ENCODE measurements at places on chromosomes 6 and 20. TPM values are rescaled to one million over a fixed set of nuclear protein-coding genes. Genes with fewer than 3 reads are reported as not detected.

DACT2 gene
- total RNA-seq: 0.46 TPM

TRIM38 gene
- total RNA-seq: 1.3 TPM

DNA sequence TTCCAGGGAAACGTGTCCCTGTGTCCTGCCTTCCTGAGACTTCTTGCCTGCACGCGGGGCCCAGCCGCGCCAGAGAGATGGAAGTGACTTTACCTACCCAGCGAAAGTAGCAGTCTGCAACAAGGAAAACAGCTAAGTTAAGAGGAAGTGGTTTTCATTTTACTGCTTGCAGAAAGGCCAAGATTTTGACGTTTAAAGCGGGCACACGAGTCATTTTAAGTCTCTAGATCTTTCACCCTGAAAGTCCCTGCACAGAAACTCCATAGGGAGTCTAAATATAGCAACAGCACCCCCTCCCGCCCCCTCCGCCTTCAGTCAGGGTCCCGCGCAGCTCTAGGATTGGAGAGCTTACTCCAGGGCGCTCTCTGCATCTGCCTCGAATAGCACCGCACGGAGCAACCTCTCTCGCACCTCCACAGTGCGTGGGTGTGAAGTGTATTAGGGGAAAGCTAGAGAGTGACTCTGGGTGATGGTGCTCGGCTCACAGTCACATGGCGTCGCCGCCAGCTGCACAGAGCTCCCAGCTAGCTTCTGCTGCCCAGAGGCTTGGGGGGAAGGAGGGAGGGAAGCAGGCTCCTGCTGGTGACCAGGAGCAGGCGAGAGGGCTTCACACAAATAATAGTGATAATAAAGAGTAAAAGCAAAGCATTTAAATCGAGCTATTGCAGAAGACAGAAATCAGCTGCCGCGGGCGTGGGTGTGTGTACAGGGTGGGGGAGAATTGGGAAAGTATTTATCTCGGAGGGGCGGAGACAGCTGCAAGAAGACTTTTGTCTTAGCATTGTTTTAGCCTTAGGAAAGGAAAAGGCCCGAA, 1.8 kb upstream of the KCNQ5 start:
- H3K27ac ChIP-seq: no peak overlapping the region
- no peak for DNase-seq
- peak overlapping the region; percentile 32 for H3K4me3 ChIP-seq
- peaks cover 30% of the 10 kb centered on the region for H3K4me1 ChIP-seq

GRCh38 chr6:34813028-34813713, 21.3 kb downstream of the BLTP3A start:
- H3K27ac ChIP-seq: no peak overlapping the region
- no peaks in the 10 kb centered on the region for H3K27me3 ChIP-seq
- peaks cover 63% of the 10 kb centered on the region for H3K4me1 ChIP-seq

- peak overlapping the region; percentile 8 for H3K4me3 ChIP-seq
- peak; percentile 77 for DNase-seq
- no peaks in the 10 kb centered on the region for H3K36me3 ChIP-seq
Observed at GRCh38 chr20:63686492-63687321, 9.7 kb upstream of the TNFRSF6B start.

GRCh38 chr6:32973144-32974015, 5.0 kb downstream of the BRD2 start:
- no peak for DNase-seq
- H3K27me3 ChIP-seq: no peaks in the 10 kb centered on the region
- H3K36me3 ChIP-seq: peaks cover 11% of the 10 kb centered on the region

DNA sequence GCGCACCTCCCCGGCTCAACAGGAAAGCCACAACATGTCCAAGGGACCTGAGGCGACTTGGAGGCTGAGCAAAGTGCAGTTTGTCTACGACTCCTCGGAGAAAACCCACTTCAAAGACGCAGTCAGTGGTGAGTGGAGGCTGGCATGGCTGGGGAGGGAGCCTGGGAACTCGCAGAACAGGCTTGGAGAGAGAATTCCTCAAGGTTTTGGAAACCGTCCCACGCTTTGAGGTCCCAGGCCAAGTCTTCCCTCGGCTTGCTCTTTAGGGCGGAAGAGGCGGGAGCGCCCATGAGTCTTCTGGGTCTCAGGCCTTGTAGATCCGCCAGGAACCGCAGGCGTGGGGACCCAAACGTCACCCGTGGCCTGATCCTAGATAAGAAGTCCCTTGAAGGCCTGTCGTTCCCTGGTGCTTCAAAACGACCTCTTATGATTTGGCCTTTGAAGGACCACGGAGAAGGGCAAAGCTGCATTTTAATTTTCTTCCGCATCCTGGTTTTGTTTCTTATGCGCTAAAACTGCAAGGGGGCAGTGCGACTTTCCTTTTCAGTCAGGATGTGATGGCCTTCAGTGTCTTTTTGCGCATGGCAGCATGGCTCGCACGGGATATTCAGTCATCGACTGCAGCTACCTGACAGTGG, 2.0 kb downstream of the LAMP5 start:
- H3K27me3 ChIP-seq: peaks cover 6% of the 10 kb centered on the region
- no peaks in the 10 kb centered on the region for H3K36me3 ChIP-seq
- H3K27ac ChIP-seq: no peak overlapping the region
- DNase-seq: no peak
- H3K4me3 ChIP-seq: peak overlapping the region; percentile 37

Data from heart right ventricle (tissue), 16 donors.